Fibroblast of skin of left biceps (primary cell): ENCODE measurements at places on chromosomes 5 and 9.

DNA sequence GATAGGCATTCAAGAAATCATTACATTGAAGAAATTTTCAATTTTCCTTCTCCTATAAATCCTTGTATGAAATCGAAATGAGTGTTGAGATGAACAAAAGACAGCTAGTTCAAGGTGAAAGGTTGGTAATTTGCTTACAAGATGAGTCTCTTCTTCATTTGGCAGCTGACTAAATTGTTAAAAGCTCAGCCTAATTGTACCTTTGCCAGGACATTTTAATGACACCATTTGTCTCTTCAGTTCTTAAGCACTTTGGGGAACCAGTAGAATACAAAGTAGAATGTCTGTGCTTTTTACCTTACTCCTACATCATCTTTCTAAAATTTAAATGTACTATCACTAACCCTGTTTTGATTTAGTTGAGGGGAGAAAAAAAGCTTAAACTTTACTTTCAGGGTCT is 59.4 kb downstream of the GRAMD2B start:
- no peak for DNase-seq

DNA sequence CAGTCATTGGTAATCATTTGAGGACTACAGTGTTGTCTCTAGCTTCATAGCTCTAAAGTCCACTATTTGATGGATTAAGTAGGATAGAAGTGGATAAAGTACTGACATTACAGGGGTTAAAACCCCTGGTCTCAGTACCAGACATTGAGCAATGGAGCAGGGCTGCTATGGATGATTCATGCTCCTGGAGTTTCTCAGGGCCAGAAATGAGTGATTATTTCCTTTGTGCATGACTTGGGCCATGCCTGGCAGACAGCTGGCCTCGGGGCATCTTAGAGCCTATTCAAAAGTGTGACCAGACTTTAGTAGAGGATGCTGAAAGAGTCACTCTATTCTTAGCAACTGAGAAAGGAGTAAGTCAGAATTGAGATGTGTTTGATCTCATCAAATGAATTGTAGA is 350.7 kb upstream of the TLE4 start:
- no peak for DNase-seq

- DNase-seq = no peak
Measured at GRCh38 chr9:97907046-97907445, 15.3 kb downstream of the TRMO start.

DNA sequence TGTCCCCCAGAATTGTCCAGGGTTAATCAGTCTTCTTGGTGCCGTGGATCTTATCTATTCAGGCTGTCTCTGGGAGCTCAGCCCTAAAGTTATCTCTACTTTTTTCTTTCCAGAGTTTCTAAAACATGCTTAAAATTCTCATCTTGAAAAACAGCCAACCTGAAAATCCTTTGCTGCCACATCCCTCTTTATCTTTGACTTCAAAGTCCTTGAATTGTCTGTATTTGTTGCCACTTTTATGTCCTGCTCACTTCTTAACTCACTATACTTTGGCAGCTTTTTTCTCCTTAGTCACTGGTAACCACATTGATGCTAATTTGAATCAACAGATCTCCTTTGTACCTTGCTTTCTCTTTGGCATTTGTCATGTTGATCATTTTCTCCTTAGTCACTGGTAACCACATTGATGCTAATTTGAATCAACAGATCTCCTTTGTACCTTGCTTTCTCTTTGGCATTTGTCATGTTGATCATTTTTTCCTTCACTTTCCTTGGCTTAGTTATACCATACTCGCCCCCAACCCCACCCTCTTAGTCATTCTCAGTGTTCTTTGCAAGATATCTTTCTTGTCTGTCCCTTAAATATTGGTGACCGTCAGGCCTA is 8.5 kb downstream of the DMXL1 start:
- no peak for DNase-seq

DNA sequence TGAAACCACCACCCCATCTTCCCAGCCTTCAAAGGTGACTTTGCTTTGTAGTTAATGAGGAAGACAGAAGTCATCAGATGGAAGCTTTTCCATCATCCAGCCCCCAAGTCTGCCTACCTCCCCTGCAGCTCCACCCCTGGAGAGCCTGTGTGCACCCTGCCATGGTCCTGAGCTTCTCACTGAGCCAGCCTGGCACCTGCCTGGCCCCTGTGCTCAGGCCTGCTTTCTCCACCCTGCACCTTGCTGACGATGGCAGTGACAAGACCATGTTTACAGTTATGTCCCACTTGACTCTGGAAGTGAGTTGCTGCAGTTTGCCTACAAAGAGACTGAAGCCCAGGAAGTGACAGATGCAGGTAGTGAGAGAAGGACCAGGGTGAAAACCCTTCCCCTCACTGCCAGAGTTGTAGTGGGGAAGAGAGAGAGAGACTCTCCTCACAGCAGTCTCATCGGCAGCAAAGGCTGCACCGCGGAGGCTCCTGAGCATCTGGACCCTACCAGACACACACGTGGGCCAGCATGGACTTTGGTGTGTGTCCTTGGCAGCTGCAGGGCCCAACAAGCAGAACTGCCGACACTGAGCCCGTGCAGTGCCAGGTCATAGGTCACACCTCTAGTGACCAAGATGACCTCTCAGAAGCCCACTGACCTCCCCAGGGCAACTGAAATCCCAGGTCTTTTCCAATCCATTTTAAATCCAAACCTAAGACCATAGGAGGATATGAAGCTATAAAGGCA is 107.1 kb downstream of the CACNA1B start:
- no peak for DNase-seq

DNA sequence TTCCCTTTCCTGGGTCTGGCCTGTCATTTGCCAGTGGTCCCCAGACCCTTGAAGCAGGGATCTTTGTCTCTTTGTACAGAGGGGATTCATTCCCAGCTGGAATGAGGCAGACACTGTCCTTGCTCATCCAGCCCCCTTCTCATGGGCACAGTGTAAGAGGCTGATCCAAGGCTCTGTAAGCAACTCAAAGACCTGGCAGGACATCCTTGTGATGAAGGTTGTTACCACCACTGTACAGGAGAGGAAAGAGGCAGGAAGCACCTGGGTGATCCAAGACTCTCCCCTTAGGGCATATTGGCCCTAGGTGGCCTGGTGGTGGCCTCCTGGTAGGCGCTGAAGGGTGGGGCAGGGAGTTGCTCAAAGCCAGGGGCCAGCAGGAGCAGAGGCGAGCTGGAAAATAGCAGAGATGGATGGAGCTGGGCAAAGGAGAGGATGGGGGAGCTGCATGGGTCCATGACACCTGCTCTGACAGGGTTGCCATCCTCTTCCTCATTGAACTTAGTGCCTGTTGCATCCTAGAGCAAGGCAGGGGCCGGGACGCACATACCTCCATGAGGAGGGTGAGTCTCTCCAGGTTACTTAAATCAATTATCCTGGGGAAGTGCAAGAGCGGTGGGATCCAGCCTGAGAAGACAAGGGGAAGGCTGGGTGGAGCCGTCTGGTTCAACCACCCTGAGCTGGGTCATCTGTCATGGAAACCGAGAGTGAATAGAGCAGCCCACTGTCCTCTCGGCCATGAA is 9.8 kb upstream of the GADD45G start:
- no peak for DNase-seq

- DNase-seq = no peak
Measured at GRCh38 chr5:54769072-54769471, 216.3 kb downstream of the ESM1 start.
